ENCODE measurements at places on chromosomes 1 and 21.
A peak's percentile ranks its signal among the peaks of the same experiment; 100 is the strongest.

GRCh38 chr21:33433425-33434114 lies 30.4 kb downstream of the IFNGR2 start:
- no peak for DNase-seq
- no peaks in the 10 kb centered on the region for H3K27me3 ChIP-seq
- no peak overlapping the region for H3K27ac ChIP-seq
- peaks cover 86% of the 10 kb centered on the region for H3K36me3 ChIP-seq

DNA sequence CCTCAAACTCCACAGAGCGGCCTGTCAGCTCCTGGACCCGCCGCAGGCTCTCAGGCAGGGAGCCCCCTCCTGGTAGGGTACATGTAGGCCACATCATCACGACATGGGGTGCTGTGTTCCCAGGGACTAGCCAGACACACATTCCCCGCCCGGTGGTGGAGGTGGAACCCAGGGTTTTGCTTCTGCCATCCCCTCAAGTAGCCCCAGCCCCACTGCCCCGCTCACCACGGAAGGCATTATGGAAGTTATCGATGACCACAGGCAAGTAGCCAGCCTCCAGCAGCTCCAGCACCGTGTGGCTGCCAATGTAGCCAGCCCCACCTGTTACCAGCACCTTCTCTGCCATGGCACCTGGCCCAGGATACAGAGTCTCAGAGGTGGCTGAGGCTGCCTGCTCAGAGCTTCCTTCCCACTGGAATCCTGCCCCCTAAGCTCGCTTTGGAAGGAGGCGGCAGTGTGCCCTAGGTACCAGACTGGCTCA lies 1.9 kb downstream of the GALE start:
- peaks cover 7% of the 10 kb centered on the region for H3K4me1 ChIP-seq
- peaks cover 24% of the 10 kb centered on the region for H3K36me3 ChIP-seq
- no peaks in the 10 kb centered on the region for H3K27me3 ChIP-seq
- DNase-seq = peak; percentile 70
- no peak overlapping the region for H3K27ac ChIP-seq
- peak overlapping the region; percentile 81 for H3K4me3 ChIP-seq

DNA sequence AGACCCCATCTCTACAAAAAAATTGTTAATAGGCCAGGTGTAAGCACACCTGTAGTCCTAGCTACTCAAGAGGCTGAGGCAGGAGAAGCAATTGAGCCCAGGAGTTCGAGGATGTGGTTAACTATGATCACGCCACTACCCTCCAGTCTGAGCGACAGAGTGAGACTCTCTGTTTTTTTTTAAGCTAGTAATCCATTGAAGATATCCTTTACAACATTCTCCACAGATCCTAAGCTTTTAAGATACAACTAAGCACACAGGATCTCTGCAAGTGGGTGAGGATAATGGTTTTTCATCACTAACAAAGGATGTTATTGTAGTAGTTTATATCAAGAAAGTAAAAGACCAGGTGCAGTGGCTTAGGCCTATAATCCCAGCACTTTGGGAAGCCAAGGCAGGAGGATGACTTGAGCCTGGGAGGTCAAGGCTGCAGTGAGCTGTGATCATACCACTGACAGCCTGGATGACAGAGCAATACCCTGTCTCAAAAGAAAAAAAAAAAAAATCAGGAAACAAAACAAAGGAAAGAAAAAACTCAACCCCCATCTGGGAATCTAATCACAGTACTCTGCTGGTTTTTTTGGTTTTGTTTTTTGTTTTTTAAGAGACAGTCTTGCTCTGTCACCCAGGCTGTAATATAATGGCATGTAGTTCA lies 166.1 kb downstream of the RERE start:
- no peaks in the 10 kb centered on the region for H3K27me3 ChIP-seq
- H3K36me3 ChIP-seq = peaks cover 62% of the 10 kb centered on the region
- no peak overlapping the region for H3K4me3 ChIP-seq
- no peak overlapping the region for H3K27ac ChIP-seq

- no peak for DNase-seq
- no peak overlapping the region for H3K4me3 ChIP-seq
- no peaks in the 10 kb centered on the region for H3K36me3 ChIP-seq
- H3K27me3 ChIP-seq = no peaks in the 10 kb centered on the region
- H3K4me1 ChIP-seq = peaks cover 5% of the 10 kb centered on the region
These were observed 81.8 kb downstream of the CDC7 start for GRCh38 chr1:91582431-91582921.

DNA sequence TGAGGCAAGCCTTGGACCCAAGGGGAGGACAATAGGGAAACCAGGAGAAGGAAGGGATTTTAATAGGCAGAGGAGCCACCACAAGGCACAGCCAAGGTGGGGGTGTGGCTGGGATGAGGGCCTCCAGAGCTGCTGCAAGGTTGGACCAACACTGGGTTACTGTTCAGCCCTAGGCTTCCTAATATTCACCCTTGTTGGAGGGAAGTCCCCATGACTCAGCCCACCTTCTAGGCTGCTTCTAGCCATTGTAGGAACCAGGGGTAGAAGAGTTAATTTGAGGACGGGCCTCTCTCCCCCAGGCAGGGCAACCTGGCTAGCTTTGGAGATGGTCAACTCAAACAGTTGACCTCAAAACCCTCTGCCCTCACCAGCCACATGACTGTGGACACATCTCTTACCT lies 59.5 kb downstream of the KCNN3 start:
- H3K27me3 ChIP-seq = no peaks in the 10 kb centered on the region
- DNase-seq = no peak
- no peak overlapping the region for H3K27ac ChIP-seq
- H3K36me3 ChIP-seq = no peaks in the 10 kb centered on the region
- H3K4me1 ChIP-seq = peaks cover 16% of the 10 kb centered on the region

- H3K27me3 ChIP-seq = no peaks in the 10 kb centered on the region
- no peaks in the 10 kb centered on the region for H3K36me3 ChIP-seq
- DNase-seq = no peak
- H3K4me1 ChIP-seq = peaks cover 4% of the 10 kb centered on the region
These were observed 10.8 kb downstream of the S1PR1 start for GRCh38 chr1:101247404-101248287.

Data from endodermal cell (in vitro differentiated cells).